Stimulated activated CD4-positive, alpha-beta T cell treated with anti-CD3 and anti-CD28 coated beads, Interleukin-1b, Interleukin-23, amount 100 ng/mL, for 24 hours (primary cell): ENCODE measurements at places on chromosomes 5 and 9.

- DNase-seq = no peak
These were observed 176.4 kb upstream of the CHD1 start for GRCh38 chr5:99105216-99105615.

- no peak for DNase-seq
These were observed 87.2 kb downstream of the KCNIP1 start for GRCh38 chr5:170591054-170591453.

GRCh38 chr5:59123595-59124561 lies 541.0 kb downstream of the RAB3C start:
- DNase-seq = no peak

DNA sequence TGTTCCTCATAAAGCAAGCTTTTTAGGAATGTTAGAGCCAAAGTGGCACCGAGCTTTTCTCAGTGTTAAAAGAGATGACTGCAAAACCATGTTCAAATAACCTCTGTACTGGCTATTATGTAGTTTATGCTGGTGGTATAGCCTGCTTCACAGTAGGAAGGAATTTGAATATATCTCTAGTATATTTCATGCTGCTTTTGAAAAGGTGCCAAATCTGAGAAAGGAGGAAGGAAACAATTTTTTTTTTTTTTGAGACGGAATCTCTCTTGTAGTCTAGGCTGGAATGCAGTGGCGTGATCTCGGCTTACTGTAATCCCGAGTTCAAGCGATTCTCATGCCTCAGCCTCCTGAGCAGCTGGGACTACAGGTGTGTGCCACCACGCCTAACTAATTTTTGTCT lies 13.5 kb downstream of the CREBRF start:
- no peak for DNase-seq

DNA sequence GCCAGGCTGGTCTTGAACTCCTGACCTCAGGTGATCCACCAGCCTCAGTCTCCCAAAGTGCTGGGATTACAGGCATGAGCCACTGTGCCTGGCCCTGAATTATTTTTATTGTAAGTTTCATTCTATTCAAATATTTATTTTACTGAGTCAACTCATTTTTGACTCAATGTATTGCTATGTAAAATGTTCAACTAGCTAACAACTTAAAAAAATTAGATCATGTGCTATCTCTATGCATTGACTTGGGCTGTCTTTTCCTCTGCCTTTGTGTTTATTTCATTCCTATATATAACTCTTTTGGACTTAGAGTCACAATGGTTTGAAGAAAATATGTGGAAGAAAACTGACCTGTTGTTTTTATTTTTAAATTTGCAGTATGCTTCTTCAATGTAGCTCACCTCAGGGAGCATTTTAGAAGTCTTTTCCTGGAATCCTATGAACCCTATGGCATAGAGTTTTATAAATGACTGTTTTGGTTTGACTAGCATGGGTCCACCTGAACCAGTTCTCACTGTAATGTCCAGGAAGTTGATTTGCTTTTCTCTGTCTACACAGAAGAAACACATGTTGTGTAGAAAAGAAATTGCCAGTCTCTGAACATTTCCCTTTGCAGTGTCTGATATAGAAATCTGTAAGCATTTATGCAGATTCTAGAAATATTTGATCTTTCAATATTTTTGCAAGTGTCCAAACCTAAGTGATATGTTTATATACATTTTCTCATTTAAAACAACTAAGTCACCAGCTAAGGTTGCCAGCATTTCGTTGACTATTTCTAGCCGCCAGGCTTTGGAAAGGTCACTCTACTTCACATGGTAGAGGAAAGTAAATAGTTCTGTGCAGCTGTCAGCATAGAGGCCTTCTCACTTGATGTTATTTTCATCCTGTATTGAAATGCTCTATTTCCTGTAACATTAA lies 138.8 kb downstream of the PCSK1 start:
- DNase-seq = no peak

DNA sequence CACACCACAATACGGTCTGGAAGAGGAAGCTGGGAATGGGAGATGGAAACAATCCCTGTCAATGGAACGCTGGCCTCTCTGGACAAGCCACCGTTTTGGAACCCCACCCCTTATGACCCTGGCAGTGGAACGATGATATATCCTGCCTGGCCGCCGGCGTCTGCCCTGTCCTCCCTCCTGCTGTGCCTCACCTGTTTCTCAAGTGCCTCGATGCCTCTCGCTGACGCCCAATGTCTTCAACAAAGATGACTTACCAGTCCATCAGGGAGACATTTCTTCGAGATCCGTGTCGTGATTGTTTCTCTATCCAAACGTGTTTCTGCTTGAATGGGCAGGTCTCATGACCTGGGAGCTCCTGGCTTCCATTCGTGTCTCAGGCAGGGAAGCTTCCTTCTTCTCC lies 476.5 kb downstream of the SPATA31A7 start:
- DNase-seq = no peak

- DNase-seq = no peak
These were observed 36.9 kb upstream of the GPR21 start for GRCh38 chr9:122996586-122996985.

DNA sequence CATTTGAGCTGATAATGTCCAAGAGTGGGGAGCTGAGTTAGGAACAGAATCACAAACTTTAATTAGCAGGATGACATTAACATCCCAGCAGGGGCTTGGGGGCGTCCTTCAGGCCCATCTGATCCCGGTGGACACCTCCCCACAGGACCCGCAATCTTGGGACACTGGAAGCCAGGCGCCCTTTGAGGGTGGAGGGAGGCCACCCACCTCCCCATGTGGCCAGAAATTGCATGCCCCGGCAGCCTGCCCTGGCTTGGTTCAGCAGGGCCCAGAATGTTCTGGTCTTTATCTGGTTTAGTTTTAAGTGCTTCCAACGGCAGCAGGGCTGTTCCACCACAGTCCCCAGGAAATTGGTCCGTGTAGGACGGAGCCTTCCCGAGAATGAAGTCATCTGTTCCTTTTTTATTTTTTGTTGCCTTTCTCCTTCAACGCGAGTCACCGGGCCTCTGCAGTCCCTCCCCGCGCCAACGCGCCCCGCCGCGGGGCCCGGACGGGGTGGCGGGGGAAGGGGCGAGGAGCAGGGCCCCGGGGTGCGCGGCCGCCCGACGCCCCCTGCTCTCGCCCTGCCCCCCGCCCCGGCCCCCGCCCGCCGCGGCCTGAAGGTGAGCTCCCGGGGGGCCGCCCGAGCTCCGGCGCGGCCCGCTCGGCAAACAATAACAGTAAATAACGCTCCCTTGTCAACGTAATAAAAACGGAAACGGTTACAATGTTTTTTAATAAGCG lies 207.9 kb downstream of the C9orf50 start:
- peak; percentile 32 for DNase-seq

GRCh38 chr9:84744195-84744594 lies 74.7 kb downstream of the NTRK2 start:
- DNase-seq = no peak

DNA sequence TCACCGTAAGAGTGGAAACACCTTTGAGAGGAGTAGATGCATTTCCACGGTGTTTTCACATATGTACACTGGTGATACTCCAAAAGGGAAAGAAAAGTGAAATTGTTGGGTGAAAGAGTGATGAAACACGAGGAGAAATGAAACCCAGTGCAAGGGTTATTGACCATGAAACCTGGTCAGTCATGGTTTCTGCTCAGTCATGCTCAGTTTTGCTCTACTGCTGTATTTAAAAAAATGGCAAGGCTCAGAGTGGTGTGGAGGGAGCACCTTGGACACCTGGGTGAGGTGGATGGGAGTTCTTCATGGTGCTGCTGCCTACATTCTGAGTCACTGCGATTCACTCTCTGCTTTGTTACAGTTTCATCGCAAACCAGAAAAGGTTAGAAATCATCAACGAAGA lies 32.3 kb downstream of the NTRK2 start:
- DNase-seq = no peak

- no peak for DNase-seq
These were observed 233.8 kb downstream of the CCDC171 start for GRCh38 chr9:15786616-15787015.

DNA sequence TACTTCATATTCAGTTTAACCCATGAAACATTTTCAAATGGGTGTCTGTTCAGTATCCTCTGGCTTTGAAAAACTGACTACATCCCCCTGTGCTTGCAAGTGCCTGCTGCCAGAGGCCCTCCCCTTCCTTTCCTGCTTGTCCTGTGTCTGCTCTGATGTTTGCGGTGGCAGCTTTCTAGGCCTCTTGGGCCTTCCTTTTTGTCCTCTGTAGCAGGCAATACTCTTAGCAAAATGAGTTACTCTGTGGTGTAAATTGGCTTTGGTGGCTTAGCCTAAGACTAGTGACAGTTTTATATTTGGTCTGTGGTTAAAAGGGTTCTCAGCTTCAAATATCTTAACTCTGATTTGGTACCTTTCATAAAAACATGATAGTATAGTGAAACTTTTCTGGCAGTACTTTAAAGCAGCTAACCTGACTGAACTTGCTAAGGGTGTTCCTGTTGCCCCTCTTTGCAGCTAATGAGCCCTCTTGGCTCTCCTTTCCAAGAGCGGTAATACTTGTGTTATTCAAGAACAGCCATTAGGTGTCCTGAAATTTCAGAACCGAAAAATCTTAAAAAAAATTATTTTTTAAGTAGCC lies 76.6 kb downstream of the GOLM1 start:
- DNase-seq = no peak

DNA sequence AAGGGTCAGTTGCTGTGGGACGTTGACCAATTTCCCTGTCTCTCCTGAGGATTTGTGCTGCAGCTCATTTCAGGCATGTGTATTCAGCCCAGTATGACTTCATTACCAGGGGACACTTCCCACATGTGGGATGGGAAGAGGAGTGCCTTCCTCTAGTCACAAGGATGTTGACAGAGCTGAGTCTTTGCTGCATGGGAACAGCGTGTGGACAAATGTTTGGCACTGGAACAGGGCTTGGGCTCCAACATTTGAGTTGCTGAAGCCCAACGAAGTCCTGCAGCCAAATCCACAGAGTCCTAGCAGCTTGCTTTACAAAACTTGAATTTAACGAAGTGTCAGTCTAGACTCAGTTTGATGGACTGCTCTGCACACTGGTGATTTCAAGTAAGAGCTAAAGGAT lies 283.2 kb downstream of the SH3GL2 start:
- no peak for DNase-seq

DNA sequence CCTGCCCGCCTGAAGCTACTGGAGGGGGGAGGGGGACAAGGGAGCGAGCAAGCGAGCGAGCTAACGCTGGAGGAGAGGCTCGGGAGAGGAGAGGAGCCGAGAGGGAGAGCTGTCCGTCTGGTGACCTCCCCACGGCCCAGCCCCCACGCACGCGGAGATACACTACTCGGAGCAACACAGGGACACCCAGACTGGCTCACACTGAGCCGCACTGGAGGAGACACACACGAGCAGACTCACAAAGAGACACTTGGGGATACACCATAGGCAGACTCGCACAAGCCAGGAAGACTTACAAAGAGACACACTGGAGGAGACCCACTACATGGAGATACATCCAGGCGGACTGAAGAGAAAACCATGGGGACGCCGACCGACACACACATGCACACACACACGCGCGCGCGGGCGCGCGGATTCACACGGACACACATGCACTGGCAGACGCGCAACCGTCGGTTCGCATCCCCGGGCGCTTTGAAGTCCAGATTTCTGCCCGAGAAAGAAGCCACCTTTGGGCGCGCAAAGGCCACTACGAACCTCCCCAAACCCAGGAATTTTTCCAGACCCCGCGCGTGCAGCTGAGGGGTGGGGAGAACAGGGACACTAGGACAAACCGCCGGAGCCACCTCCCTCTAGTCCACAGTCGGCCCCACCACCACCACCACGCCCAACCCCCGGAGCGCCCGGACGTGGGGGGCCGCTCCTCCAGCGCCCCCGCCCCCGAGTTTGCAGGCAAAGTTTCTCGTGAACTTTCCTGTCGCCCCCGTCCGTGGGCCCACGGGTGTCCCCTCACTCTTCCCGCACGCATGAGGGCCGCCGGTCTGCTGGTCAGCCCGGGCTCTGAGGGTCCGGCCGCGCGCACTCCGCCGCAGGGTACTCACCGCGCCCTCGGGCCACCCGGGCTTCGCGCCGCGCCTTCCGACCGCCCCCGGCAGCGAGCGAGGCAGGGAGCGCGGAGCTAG lies 571 bp downstream of the CNTFR start:
- DNase-seq = no peak

DNA sequence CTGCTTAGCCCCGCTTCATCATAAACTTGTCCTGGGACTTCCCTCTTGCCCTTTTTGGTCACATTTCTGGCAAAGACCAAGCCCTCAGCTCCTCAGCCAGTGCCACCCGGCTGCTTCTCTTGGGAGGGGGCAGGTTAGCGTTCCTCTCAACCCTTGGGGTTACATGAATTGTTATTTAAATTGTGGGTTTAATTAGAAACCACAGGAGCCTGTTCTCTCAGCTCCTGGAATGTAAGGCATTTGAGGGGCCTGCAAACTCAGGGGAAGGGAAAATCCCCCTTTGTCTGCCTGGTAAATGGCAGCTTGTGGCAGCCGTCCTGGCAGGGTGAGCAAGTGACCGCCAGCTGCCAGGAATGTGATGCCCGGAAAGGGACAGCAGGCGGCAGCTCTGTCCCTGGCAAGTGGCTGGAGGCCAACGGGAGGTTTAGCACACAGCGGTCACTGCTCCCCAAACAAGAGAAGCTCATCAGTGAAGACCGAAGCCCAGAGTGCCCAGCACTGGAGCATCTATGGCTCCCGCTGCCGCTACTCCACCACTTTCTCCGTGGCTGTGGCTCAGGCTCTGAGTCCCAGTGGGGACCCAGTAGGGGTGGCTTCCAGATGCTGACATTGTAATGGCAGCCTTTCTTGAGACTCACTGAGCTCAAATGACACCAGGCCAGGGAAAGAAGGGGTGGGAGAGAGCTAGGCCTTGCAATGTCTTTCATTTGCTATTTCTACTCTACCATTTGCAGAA lies 51.7 kb downstream of the SHB start:
- DNase-seq = no peak

GRCh38 chr9:109158651-109159050 lies 8.4 kb downstream of the FRRS1L start:
- no peak for DNase-seq

DNA sequence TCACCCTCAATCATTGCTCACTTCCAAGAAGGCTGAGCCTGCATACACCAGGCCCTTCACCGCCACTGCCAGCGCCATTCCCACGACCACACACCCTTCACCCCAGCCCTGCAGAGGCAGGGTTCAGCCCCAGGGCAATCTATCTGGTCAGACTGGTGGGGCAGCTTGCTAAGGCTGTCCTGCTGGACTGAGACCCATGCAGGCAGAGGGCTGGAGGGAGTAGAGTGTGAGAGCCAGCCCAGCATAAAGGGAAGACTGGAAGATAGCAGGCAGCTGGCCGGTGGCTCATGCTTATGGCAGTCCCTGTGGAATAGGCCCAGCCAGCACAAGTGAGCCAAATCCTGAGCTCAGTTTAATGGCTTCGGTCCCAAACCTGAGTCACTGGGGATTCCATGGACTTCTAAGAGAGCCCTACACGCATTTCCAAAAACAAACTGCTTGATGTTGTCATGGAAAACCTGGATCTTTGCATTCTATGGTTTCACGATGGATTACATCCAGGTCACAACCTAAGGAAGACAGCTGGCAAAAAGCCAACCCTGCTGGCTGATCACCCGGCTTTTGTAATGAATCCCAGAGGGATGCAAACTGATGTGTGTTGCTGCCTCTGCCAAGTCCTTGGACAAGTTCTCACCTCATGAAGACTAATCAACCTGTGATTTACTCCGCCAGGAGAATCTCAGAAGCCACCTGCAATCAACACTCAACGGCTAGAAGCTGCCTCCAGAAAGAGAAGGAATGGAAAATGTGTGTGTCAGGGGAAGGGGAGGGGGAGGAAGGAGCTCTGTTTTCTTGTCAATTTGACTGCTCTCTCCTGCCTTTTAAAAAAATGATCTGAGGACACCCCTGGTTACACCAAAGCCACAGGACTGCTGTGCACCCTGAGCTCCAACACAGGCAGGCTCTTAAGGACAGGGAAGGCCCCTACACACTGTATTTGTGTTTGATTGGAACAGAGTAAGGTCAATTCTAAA lies 143.6 kb downstream of the LHFPL2 start:
- no peak for DNase-seq
